T-cell (primary cell): ENCODE measurements at places on chromosomes 2 and 18.
A peak's percentile ranks its signal among the peaks of the same experiment; 100 is the strongest.

DNA sequence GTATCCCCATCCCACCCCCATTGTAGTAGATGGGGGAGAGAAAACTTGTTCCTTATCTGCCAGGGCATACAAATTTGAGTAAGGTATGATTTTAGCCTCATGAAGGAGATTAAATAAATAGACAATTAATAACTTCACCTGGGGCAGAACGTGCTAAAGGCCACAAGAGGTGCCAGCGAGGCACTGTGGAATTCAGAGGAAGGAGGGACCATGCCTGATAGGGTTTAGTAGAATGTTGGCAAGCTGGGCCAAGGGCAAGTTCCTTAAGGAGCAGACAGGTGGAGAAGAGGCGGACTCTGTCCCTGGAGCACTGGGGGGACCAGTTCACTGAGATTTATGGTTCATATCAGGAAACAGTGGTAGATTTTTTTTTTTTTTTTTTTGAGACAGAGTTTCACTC lies 22.5 kb downstream of the STAMBP start:
- peak; percentile 24 for DNase-seq

DNA sequence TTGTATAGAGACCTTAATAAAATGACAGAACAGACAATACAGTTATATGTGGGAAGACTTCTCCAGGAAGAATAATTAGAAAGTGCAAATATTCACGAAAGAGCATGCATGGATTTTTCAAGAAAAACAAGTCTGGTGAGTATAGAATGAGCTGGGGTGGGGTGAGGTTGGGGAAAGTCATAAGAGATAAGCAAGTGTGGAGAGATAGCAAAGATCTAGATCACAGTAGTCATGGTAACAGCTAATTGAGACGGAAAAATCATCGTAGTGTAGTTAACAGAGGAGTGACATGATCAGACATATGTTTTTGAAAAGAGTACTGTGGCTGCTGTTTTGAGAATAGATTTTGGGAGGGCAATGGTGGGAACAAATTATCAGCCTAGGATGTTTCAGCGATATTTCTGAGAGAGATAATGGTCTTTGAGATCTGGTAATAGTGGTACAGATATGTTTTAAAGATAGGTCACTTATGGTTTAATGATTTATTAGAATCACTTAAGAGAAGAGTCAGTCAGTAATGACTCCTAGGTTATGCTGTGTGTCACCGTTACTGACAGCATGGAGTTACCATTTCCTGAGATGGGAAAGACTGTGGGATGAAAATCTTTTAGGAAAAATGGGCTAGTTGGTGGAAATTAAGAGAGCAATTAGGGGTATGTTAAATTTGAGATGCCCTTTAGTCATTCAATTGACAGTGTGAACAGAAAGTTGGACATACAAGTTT lies 248.5 kb upstream of the SLC8A1 start:
- no peak for DNase-seq

- DNase-seq, result no peak
Measured at GRCh38 chr2:11196246-11196645, 41.0 kb downstream of the SLC66A3 start.

GRCh38 chr18:55419947-55420664 lies 167.9 kb downstream of the TCF4 start:
- DNase-seq, result no peak

DNA sequence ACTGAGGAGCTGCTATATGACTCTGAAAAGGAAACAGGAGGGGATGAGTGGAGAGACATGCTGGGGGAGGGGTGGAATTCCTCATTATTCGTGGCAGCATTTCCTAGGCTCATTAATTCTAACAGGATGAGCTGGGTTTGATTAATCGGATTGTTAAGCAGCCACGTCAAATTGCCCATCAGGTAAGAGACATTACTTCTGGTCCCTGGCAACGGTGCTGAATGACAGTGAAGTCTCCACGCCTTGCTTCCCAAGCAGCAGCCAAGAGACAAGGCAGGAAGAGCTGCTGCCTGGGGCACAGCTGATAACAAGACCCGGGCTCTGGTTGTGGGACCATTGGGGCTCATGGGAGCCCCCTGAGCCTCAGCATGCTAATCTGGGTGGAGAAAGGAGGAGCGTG lies 86.6 kb downstream of the MARCHF4 start:
- DNase-seq, result no peak

GRCh38 chr2:160324161-160324800 lies 124.2 kb upstream of the ITGB6 start:
- no peak for DNase-seq

DNA sequence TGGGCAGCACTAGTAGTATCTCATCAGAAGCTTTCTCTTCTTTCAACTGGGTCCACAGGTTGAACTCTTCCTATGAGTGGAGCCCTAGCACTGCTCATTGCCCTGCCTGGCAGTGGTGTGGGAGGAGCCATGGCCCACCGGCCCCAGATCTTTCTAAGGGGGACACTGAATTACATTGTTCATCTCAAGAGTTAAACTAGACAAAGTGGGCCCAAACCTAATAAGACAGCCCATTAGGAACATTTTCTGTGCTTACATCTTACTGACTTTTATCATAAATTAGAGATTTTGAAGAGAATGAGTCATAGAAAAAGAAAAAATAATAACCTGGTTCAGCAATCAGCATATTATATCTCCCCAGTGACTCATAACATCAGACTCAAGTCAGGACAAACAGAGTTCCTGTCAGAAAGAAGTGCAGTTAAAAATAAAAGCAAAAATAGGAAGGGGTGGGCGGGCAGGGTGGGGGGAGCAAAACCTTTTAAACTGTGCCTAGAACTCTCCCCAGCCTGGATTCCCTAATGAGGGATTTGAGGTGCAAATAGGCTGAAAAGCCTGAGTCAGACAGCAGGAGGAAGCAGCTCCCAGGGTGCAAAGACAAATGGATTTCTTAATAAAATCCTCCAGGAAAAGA lies 161.6 kb upstream of the TRIB2 start:
- no peak for DNase-seq

- no peak for DNase-seq
Measured at GRCh38 chr18:31057051-31057450, 14.5 kb upstream of the DSC3 start.

DNA sequence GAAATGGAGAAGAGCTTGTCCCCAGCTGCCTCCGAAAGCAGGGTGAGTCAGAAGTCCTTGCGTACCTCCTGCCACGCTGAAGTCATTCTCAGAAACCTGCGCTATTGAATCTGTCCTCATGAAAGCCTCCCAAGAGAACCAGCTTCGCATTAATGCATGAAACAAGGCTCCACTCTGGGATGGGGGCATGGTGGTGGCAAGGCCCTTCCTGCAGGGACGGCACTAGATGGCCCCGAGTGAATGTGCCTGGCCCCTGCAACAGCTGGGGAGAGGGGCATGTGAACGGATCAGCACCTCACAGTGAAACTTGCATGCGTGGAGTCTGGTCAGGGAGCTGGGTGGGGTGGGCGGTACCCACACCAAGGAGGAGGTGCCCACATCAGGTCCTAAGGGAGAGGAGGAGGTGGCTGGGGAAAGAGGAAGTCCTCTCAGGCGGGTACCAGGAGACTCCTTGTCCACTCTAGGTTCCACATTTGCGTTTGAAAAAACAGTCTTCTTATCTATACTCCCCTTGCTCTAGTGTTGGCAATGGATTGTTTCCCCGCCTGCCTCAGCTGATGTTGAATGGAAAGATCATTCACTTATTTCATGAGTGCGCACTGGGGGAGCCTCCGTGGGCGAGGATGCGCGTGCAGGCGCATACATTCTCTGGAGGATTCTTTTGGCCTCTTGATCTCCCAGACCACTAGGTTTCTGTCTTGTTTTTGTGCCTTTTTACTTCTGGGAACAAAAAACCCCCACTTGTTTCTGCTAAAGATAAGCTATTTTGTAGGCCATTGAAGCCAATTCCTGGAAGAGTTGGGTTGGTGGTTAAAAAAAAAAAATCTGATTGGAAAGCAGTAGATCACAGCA lies 104.7 kb downstream of the KLHL29 start:
- no peak for DNase-seq

GRCh38 chr2:106919012-106919411 lies 33.0 kb upstream of the ST6GAL2 start:
- no peak for DNase-seq

DNA sequence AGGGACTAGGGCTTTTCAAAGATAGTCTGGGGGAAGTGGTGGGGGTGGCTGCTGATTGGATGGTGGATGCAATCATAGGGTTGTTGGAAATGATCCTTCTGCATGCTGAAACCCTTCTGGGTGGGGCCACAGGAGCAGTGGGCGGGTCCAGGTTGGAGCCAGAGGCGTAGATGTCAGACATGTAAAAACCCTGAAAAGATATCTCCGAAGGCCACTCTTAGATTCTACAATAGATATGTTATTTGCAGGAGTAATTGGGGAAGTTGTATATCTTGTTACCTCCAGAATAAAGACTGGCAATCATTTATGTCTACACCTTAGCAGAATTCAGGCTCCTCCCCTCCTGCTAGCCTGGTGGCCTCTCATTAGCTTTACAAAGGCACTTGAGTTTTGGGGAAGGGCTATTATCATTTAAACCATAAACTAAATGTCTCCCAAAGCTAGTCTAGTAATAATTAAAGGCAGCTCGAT lies 8.2 kb upstream of the FAM98A start:
- no peak for DNase-seq

DNA sequence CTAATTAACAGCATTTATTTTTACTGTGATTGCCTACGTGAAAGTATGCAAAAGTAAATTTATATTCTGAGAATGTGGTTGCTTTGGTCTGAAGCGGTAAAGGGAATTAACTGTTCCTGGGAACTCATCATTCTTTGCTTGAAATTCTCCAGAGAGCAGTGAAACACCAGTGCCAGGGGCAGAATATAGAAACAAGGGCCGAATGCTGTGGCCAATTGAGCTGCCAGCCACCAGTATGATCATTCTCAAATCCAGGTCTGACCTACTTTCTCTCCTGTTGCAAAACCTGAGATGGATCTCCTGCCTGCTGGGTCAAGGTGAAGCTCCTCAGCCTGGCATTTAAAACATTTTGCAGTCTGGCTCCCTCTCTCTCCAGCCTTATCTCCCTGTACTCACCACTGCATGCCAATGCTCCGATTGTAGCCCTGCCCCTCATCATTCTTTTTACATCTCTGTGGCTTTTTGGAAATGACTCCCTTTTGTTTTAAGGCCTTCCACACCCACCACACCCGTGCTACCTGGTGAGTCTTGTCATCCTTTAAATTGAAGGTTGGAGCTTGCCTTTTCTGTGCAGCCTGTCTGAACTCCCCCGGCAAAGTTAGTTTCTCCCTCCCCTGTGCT lies 94.5 kb upstream of the TMEM178A start:
- DNase-seq, result no peak

DNA sequence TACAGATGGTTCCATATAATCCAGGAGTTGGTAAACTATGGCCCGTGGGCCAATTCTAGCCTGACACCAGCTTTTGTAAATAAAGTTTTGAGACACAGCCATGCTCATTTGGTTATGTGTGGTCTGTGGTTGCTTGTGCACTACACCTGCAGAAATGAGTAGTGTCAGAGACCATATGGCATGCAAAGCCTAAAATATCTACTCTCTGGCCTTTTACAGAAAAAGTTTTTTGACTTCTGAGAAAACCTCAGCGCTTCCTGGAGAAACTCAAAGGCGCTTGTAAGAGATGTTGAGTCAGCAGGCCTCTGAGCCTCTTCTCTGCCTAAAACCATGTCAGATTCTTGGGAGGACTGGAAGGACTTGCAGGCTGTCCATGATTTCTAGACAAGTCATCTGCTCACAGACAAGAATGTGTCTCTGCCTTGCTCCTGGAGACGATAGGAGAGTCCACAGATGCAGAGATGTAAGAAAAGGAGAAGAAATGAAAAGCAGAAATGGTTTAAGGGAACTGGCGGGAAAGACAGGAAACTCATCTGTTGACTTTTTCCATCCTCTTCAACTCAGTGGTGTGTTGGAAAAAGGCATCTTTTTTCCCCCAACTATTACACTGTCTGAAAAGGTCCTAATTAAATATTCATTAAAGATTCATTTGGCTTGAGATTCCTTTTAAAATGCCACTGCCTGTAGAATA lies 5.2 kb downstream of the TTC39C start:
- DNase-seq, result peak; percentile 39

GRCh38 chr2:160209516-160209856 lies 9.4 kb upstream of the ITGB6 start:
- no peak for DNase-seq

- no peak for DNase-seq
Measured at GRCh38 chr18:75462178-75462832, 34.8 kb upstream of the SMIM21 start.

DNA sequence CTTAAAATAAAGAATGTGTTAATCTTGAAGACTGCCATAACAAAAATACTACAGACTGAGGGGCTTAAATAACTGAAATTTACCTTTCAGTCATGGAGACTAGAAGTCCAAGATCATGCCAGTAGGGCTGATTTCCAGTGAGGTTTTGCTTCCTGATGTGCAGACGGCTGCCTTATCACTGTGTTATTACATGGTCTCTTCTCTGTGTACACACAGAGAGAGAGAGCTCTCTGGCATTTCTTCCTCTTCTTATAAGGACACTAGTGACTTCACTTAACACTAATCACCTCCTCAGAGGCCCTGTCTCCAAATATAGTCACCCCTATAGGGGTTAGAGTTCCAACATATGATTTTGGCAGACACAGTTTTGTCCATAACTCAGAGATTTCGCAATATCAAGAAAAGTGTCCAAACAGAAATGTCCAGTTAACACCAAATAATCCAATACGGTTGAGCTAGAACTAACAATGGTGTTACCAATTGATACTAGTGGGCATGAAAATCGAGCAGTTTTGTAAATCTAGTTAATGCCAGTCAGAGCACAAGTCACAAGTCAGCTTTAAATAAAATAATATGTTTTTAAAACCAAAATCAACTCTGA lies 399.8 kb downstream of the ADCYAP1 start:
- no peak for DNase-seq

DNA sequence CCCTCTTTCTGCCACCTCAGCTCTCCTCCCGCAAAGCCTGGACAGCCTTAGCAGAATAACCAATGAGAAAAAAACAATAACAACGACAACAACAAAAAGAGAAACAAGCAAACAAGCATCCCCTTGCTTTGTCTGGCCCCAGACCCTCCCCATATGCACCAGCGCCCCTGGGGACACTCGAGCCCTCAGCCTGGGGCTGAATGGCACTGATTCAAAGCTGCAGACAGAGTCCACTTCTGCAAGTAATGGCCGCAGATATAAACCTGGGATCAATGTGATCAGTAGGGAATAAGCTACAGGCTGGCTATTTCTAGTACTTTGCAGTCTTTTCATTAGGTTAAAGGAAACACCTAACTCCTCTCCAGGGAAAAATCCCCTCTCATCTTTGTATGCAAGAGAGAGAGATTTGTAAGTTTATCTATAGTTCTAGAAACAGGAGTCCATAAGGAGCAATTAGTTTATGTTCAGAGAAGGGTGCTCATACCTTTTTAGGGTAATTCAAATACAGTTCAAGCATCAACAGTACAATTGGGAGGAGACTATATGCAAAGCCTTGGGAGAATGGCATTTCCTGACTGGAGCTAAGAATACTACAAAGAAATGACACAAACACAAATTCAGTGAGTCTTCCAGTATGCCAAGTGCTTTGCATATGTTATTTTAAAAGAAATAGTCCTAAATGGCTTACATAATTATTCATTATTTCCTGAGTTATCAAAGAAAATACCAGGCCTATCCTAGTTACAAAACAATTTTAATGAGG lies 122.3 kb upstream of the DDX18 start:
- no peak for DNase-seq
